ENCODE measurements at places on chromosomes 7 and 10.

GRCh38 chr7:131595699-131596098 is 39.3 kb upstream of the PODXL start:
- DNase-seq: no peak

DNA sequence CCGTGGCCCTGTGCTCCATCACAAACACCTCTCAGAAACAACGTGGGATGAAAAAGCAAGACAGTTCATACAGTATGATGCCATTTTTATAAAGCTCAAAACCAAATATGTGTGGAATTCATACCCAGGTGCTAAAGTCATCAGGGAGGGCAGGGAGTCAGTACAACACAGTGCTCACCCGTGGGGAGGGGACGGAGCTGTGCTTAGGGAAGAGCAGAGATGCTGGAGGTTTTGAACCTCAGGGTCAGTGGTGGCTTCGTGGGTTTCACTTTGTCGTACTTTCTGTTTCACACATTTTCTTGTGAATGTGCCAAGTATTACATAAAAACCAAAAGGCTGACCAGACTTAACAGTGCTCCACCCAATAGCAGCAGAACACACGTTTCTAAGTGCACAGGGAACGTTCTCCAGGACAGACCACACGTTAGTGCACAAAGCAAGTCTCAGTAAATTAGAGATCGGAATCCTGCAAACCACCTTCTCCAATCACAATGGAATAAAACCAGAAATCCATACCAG is 21.2 kb downstream of the ZMIZ2 start:
- DNase-seq: no peak

DNA sequence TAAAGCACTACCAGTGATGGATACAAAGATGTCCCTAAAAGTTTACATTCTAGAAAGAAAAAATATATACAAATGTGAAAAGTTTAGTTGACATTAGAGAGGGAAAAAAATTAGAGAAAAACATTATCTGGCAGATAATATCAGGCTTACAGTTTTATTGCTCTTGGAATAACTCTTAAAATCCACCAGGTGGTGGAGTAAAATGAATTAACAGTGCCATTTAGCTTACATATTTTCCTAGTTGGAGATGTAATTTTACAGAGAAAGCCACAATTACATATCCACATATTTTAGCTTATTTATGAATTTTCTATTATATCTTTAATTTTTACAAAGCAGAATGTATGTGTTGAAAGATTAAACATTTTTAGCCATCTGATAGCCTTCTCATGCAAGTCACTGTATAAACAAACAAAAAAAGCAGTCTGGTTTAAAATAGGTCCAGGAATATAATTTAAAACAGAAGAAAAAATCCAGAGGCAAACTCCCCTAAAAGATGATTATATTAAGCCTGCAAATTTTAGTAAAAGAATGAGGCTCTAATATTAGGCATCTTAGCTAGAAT is 6.5 kb downstream of the CABCOCO1 start:
- DNase-seq: no peak

GRCh38 chr7:2802504-2803341 is 41.4 kb downstream of the GNA12 start:
- DNase-seq: no peak

- DNase-seq: no peak
Observed at GRCh38 chr7:8208816-8209215, 53.2 kb downstream of the ICA1 start.

DNA sequence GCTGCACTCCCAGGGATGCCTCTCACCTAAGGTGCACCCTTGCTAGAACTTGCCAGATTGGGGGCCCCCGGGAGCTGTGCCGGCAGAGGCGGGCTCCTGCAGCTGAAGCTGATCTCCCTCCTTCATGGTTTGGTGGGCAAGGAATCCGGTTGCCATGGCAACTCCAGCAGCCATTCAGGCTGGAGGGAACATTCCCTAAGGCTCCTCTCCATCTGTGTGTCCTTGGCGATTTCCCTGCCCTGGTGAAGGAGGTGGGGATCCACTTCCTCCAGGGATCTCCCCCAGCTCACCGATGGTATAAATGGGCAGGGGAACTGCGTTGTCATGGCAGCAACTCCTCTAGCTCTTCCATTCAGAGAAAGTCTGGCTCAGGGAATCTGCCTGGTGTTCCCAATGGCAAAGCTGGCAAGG is 49.6 kb upstream of the GPR158 start:
- DNase-seq: peak; percentile 50

GRCh38 chr7:89798599-89798996 is 355.7 kb upstream of the STEAP1 start:
- DNase-seq: no peak

DNA sequence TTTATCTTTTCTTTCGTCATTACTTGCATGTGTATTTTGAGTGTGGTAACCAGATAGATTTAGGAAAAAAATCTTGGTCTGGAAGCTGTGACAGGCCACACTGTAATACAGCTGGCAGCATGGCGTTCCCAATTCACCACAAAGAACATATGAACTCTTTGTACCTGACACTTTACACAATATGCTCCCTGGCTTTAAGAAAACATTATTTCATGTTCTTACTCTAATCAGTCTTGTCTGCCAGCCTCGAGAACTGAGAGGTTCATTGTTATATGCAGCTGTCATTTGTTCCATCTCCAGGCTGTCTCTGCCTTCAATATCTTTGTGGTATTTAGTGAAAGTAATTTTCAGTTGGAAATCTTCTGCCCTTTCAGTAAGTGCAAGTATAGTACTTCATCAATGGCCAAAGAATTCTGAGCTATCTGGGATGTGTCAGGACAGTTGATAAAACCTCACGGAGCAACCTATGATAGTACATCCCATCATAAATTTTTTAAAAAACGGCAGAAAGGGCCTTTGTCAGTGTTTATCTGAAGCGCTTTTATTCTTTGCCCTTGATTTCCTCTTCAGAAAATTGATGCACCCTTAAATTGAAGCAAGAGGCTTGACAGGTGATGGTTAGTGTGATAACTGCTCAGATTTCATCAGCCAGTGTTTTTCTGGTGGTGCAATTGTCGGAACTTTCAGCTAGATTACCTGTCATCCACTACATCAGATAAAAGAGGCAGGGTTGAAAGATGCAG is 146.3 kb upstream of the SP8 start:
- DNase-seq: no peak

- no peak for DNase-seq
Observed at GRCh38 chr10:46287846-46288477, 1.2 kb downstream of the ANTXRL start.

DNA sequence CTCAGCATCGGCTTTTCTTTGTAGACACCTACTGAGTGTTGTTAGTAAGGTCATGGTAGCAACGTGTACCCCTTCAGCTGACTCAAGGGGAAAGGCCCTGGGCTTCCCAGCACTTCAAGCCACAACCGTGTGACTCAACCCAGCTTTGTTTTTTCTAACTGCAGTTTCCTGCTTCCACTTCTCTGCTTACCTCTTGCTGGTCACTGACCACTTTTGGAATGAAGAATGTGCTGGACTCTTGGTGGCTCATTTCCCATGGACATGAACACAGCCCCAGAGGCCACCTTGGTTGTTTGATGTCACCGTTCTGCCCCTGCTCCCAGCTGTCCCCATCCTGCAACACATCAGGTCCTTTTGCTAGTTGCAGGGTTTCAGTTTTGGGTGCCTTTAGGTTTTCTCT is 69.5 kb upstream of the ZNF438 start:
- DNase-seq: no peak

- DNase-seq: no peak
Observed at GRCh38 chr7:133941496-133941895, 185.6 kb upstream of the LRGUK start.

DNA sequence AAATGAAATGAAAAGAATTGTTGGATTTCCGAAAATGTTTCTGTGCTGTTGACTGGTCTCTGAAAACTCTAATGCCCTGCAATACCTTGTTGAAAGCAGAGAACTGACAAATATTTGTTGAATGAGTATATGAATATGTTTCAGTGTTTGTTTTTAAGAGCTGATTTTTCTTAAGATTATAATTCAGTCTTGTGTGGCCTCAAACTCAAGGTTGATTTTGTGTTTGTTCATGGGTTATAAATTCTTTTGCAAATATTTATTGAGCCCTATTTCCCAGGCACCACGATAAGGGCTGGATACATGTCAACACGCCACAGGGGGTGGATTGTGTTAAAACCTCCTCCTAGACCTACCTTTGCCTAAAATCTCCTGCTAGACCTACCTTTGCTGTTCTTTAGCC is 203.9 kb upstream of the PLPP4 start:
- DNase-seq: no peak

- DNase-seq: no peak
Observed at GRCh38 chr7:1927937-1928644, 258.0 kb downstream of the ELFN1 start.

DNA sequence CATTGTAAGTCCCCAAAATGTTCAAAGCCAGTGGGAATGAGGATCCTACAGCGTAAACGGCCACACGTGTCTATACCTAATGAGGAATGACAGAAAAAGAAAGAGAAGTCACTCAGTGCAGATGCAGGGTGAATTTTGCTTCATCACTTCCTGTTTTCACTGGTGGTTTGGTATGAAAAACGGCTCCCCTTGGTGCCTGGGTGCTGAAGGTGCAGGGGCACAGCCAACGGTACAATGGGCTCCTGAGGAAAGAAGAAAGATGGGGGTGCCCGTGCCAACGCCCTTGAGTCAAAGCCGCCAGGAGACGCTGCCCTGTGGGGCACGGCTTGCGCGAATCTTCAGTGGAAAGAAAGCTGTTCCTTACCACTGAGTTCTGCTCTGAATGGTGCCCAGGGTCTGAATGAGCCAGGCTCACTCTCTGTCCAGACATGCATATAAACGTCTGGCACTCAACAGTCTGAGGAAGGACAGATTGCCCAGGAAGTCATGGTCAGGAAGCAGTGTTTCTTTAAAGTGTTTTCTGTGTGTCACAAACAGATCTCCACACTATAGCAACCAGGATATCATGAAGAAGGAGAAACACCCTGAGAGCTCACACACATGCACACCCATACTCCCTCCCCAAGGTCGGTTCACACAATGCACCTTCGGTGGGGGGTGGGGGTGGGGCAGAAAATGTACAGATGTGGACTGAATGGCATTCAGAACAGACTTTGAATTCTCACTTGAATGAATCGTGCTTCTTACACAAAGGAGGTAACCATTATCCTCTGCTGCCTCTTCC is 105.8 kb downstream of the ELMO1 start:
- no peak for DNase-seq

GRCh38 chr7:89989454-89989853 is 164.8 kb upstream of the STEAP1 start:
- no peak for DNase-seq

DNA sequence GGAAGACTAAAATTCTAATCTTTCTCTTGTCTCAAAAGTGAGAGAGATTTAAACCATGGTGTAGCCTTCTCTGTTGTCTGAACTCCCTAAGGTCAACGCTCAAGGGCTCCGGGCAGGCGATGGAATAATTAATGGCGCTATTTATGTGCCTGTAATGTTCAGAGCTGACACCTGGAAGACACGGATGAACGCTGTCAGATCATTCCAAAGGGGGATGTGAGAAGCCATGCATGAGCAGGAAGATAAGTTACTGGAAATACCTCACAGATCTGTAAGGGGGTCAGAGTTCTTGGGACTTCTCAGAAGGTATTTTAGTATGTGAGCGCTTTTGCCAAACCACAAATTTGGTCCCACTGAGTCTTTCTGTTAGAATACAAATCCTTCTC is 73.3 kb upstream of the MTPN start:
- DNase-seq: no peak

DNA sequence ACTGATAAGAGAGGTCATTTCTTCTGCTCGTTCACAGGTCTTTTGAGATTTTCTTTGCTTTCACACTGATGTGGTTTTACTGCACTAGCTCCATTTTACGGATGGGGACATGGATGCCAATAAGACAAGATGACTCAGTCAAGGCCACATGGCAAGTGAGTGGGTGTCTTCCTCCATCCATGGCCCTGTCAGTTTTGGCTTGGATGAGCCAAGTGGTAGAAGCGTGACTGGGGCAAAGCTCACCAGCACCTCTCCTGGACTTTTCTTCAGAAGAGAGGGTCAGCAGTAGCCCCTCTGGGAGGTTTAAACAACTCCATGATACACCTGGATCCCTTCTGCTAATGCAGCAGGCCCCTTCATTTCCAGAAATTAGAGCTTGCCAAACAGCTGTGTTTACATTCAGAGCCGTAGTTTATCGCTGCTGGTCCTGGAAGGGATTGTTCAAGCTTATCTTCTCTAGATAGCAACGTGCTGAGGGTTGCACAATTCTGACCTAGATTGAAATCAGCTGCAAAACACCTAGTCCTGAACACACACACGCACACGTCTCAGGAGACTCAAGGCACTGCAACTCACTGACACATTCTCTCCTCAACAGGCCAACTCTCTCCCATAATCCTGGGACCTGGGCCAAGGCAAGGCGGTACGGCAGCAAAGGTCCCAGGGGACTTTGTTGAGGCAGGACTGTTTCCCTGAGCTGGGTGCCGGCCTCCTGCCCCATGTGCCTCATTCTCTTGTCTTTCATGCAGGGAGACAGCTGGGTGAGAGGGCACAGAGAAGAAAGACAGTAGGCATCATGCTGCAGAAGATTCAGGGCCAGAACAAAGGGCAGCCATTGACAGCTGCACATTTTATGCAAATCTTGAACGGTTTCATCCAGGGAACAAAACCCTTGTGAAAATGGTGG is 14.2 kb upstream of the PDCD4 start:
- no peak for DNase-seq

DNA sequence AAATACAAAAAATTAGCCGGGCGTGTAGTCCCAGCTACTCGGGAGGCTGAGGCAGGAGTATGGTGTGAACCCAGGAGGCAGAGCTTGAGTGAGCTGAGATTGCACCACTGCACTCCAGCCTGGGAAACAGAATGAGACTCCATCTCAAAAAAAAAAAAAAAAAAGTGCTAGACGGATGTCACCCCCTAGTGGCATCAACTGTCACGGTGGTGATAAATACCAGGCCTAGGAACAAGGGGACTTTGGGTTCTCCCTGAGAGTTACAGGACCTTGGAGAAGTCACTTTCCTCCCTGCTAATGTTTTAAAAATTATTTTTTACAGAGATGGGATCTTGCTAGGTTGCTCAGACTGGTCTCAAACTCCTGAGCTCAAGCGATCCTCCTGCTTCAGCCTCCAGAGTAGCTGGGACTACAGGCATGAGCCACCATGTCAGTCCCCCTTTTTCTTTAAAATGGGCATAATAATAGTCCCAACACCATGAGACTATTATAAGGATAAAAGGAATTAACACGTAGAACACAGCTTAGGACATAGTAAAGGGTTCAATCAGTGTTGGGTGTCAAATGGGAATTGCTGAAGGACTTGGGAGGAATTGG is 2.6 kb upstream of the TMEM130 start:
- no peak for DNase-seq

GRCh38 chr7:33185786-33186185 is 56.4 kb downstream of the BBS9 start:
- DNase-seq: no peak

DNA sequence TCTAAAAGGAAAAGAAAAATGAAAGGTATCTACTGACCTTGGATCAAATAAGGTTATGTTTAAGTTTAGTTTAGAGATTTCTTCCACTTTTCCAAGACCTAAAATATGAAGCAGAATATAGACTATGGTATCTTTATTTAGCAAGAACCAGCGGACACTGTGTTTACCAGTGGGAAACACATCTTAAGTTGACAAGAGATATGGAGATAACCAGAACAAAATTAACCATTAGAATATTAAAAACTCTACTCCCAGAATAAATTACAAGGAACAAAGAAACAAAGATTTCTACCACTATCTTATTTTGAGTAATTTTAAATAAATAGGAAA is 86.9 kb downstream of the IMMP2L start:
- no peak for DNase-seq

GRCh38 chr10:71766717-71767419 is 6.5 kb downstream of the VSIR start:
- no peak for DNase-seq

- DNase-seq: no peak
Observed at GRCh38 chr7:122762071-122762470, 59.3 kb upstream of the RNF148 start.

- peak; percentile 8 for DNase-seq
Observed at GRCh38 chr10:132973903-132974241, 31.5 kb upstream of the CFAP46 start.
